Daoy (cell line): ENCODE measurements at places on chromosomes 3 and 15. TPM values are rescaled to one million over a fixed set of nuclear protein-coding genes. Genes with fewer than 3 reads are reported as not detected.

GRCh38 chr3:156615592-156616173, 58.7 kb upstream of the TIPARP start:
- DNase-seq, result peak; percentile 72

DNA sequence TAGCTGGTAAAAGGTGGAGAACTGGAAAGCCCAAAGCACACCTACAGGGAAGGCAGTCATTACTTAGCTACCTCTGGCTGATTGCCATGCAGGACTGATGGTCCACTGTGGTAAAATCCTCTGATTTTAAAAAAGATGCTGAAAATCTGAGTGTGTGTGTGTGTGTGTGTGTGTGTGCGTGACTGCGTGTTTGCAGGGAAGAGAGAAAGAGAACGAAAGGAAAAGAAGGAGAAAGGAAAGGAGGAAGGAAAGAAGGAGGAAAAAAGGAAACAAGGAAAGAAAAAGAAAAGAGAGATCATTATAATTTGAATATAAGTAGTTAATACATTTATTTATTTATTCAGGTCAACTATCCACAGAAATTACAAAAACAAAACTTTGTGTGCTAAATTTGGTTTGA, 488.7 kb upstream of the KCNMB2 start:
- DNase-seq, result no peak

GRCh38 chr3:29100292-29100691, 180.6 kb upstream of the RBMS3 start:
- peak; percentile 1 for DNase-seq

GRCh38 chr3:187921391-187922074, 176.3 kb upstream of the BCL6 start:
- no peak for DNase-seq

Gene NPAP1
- 0.03 and 0.17 TPM in 2 replicates for total RNA-seq

Gene CCR5
- total RNA-seq, result not detected in 2 replicates
